COR-L47 (cell line): ENCODE measurements at places on chromosomes 4 and X.

- DNase-seq: no peak
Measured at GRCh38 chr4:112532267-112532666, 16.3 kb upstream of the NEUROG2 start.

DNA sequence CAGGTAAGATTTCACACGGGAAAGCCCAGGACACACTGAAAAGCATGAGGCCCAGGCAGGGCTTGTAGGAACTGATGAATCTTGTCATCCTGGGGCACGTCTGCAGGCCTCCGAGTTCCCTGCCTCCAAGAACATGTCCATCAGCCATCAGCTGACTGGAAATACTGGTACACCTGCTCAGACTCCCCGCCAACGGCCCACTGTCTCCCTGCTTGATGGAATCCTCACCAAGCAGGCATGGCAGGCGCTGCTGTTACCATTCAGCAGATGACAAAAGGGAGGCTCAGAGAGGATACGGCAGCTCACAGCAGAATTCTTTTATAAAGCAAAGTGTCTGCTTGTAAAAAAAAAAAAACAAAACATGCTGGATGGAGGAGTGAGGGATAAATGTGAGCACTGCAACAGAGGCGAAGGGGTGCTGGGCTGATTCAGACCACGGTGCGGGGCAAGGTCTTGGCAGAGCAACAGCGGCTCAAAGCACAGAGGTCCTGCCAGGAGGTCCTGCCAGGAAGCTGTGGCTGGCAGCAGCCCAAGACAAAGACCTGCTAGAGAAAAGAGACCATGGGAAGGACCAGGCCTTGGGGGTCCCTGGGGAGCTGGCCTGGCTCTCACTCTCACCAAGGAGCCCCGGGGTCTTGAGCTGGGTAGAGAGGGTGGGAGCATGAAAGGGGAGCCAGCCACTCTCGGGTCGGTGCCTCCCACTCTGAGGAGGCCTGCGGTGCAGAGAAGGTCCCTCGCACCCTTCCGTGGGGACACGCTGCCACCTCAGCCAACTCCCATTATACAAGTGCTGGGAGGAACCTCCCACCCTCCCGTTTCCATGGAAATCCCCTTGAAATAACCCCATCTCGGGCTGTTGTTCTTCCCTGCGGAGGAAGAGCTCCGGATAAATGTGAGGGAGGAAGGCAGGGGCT lies 25.6 kb downstream of the PPP2R2C start:
- DNase-seq: no peak

- DNase-seq: no peak
Measured at GRCh38 chr4:52296341-52296740, 245.2 kb downstream of the SPATA18 start.

GRCh38 chr4:174999407-174999806 lies 81.2 kb downstream of the ADAM29 start:
- DNase-seq: no peak

- DNase-seq: no peak
Measured at GRCh38 chrX:133511041-133511440, 95.8 kb upstream of the GPC4 start.

GRCh38 chrX:13131396-13132137 lies 87.1 kb upstream of the FAM9C start:
- DNase-seq: no peak

GRCh38 chr4:88893961-88894360 lies 163.0 kb downstream of the FAM13A start:
- DNase-seq: no peak

DNA sequence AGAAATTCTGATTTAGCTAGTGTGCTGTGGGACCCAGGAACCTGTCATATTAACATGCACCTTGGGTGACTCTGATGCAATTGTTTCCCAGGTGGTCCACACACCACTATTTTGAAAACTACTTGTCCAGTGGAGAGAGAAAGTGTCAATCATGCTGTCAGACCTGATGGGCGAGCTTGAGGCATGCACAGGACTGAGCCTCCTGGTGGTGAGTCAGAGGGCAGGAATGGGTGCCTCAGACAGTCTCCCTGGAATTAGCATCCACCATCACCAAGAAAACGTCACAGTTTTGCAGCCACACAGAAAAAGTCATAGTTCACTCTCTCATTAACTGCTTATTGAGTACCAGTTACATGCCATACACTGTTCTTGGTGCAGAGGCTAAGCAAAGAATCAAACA lies 181.8 kb upstream of the MAOA start:
- no peak for DNase-seq

DNA sequence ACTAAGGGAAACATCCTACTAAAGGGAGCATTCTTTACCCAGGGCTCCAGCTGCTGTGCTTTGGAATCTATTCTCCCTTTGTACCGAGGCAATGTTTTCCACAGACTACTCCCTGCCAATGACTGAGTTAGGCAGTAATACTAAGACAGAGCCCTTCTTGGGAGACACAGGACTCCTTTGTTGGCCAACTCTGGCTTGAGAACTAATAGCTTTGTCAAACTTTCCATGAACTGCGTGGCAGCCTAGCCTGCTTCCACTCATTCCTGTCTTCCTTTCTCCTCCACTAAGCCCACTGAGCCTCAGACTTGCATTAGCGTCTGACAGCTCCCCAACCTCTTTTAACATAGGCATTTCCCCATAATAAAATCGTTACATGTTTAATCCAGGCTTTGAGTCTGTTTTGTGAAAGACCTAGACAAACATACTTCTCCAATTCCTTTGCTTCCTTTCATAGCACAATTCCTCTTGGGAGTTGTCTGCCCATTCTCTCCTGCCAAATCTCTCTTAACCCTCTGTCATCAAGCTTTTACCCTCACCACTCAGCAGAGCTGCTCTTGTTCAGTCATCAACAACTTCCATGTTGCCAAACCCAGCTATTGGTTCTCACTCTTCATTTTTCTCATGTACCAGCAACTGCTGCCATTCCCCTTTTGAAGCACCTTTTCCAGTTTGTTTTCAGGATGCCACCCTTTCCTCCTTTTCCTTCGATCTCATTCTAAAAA lies 300.3 kb upstream of the IGFBP7 start:
- DNase-seq: no peak
